ENCODE measurements at places on chromosomes 16 and 17.

DNA sequence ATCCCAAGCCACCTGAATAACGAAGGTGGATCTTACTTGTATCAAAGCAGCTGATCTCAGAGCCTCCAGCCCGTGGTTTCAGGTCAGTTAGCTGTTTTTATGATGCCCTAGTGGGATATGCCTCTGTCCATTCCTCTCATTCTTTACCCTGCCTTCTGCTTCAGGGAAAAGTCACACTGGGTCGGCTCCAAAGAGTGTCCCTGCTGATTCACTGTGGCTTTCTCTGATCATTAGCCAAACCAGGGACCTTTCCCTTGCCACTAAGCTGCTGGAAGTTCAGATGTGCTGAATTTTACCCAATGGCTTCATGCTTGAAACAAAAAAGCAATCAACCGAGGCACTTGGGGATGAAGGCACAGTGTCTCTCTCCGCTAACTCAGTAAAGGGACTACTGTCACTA lies 170.2 kb upstream of the SALL1 start:
- DNase-seq = no peak

DNA sequence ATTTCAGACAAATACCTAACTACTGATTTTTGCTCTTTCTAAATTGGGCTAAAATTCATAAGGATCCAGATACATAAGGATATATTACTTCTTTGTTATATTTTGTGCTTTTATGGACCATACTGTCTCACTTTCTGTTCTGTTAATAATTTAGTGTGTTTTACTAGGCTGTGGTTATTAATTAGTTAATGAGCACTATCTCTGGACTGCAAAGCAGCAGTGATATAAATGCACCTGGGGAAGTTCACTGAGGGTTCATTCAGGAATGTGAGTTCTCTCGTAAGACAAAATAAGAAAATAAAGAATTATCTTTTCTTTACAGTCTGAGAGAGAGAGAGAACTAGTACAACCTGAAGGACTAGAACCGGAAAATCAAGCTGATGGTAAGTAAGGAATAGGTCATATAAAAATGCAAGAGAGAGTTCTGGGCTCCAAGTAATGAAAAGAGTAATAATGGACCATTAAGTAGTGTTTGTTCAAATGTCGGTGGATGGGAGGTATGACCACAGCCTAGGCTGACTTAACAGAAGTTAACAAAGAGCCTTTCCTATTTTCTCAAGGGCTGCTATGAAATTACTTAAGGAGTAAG lies 55.6 kb downstream of the IKZF3 start:
- DNase-seq = no peak

DNA sequence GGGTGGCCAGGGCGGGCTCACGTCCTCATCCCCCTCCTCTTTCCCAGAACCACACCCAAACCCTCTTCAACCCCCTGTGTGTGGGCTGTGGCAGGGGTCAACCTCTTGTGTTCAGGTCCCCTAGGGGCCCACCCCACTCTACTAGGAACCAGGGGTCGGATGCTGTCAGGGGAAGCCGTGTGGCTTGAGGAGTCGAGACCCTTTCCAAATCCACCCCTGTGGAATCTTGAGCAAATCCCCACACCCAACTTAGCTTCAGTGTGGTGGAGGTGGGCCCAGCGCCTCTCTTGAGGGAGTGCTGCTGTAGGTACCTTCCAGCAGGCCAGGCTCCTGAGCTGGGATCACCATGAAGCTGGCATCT lies 121.5 kb downstream of the MRM1 start:
- DNase-seq = no peak

- DNase-seq = peak; percentile 46
Observed at GRCh38 chr16:24988593-24989338, 26.4 kb downstream of the ARHGAP17 start.

GRCh38 chr17:28935744-28936460 lies 15.4 kb downstream of the PHF12 start:
- no peak for DNase-seq

GRCh38 chr17:34579979-34580684 lies 750 bp downstream of the TMEM132E start:
- peak; percentile 56 for DNase-seq

- no peak for DNase-seq
Observed at GRCh38 chr17:6313835-6314234, 121.1 kb downstream of the AIPL1 start.

GRCh38 chr16:23802776-23803175 lies 33.0 kb upstream of the PRKCB start:
- DNase-seq = no peak

GRCh38 chr16:85709766-85710585 lies 21.2 kb upstream of the GINS2 start:
- no peak for DNase-seq

DNA sequence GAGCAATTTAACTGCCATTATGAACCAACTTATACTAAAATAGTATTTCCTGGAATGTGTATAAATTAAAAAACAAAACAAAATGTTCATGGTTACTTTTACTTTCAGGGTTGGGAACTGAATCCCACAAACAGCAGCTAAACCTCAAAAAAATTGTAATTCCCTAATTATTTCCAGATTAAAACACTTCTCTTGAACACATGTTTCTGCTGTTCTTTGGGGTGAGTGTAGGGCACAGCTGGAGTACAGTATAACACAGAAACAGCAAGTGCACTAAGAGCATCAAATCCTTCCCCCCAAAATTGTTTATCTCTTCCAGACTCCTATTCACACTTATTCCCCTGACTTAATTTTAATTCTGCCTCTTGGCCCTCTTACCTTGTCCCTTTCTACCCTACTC lies 56.4 kb downstream of the KANSL1 start:
- DNase-seq = no peak

- peak; percentile 13 for DNase-seq
Observed at GRCh38 chr16:1762879-1763520, 8.3 kb downstream of the NME3 start.

- no peak for DNase-seq
Observed at GRCh38 chr16:4940719-4941118, 3.8 kb upstream of the PPL start.

DNA sequence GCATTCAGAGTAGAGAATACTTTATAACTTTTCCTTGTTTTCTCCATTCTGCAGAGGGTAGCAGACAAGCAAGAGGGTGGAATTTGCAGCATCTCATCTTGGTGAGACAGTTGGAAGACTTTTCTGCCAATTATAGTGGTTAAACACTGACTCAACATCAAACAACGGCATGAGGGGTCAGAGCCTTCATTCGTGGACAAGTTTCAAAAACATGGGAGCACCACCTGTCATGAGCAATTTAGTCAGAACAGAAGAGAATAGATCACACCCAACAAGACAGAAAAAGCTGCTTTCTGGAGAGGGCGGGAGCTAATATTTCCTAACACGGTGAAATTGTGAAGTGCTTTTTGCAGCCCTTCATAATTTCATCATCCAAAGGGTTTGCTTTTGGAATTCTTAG lies 17.9 kb upstream of the ZNF652 start:
- DNase-seq = no peak

Data from midbrain (tissue), 1 donor.